Right cardiac atrium (tissue), 5 donors: ENCODE measurements at places on chromosomes 1 and 21. TPM values are rescaled to one million over a fixed set of nuclear protein-coding genes. Genes with fewer than 3 reads are reported as not detected.

GRCh38 chr1:205108464-205108863 lies 13.3 kb downstream of the RBBP5 start:
- DNase-seq, result no peak

DNA sequence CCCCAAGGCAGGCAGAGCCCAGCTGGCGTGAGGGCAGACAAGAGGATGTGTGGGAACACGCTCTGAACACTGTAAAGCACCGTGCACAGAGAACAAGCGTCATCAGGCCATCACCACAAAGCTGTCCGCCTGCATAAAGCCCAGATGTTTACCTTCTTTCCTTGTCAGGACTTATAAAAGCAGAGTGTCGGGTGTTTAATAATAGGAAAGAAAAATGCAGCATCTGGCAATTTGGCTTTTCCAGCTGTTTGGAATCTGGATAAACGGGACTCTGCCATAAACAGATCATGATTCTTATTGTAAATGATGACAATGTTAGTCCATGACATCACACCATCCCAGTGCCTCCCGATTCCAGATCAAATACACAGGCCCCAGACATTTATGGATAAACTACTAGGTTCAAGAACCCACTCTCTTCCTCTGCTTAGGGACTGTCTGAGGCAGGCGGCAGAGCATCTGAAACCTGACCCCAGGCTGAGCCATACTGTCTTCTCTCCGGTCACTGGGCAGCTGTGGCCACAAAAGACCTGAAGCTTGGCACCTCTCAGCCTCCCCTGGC lies 4.2 kb downstream of the GLIS1 start:
- no peak for DNase-seq

DNA sequence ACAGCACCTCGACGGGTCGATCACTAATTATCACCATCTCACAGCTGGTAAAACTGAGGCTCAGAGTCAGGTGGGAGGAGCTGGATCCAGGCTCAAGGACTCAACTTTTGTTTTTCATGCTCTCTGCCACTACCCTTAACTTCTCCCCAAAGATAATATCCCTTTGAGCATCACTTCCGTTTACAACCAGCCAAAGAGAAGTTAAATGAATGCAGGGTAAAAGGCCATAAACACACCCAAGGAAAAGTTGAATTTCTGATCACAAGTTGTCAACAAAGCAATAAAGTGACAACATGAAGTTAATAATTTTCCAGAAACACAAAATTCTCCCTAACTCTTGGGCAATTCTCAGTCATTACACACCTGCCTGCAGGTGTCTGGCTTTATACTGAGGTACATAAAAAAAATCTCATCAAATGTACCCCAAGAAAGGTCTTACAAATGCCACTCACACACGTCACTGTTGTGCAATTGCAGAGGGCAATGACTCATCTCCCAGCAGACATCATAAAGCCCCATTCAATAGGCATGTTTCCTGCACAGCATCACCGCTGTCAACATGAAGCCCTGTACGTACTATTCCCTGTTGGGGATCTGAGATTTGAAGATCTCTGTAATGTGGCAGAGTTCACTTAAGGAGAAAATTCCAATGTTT lies 3.4 kb downstream of the OR2T11 start:
- DNase-seq, result no peak

GRCh38 chr1:201530741-201531531 lies 8.0 kb upstream of the NAV1 start:
- DNase-seq, result peak; percentile 94

DNA sequence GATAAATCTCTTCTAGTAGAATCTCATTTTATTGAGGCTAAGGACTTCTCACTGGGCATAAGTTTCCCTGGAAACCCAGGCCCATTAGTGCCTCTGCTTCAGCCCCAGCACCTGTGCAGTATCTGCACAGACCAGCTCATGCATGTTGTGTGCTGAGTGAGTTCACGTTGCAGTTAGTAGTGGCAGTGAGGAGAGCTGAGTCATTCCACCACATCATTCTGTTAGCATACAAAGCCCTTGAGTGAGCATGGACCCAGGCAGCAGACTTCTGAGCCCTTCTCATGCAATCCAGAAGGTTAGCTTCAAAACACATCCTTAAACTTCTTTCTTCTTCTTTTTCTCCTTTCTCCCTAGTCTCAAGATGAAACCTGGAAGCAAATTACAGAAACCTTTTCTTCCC lies 45.8 kb upstream of the NTPCR start:
- no peak for DNase-seq

DNA sequence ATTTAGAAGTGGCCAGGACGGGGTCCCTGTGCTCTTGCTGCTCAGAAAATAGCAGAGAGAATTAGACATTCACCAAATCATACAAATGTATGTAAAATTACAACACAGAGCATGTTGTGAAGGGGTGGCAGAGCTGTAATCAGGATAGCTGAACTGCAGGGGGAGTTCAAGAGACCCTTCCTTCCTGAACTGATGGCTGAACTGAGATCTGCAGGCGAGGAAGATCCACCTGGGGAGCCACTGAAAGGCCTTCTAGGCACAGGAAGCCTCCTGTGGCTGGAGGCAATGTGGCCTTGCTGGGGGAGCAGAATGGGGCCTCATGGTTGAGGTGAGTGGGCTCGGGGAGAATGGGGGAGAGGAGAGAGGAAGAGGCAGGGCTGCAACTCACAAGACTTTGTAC lies 216.5 kb downstream of the PRDM2 start:
- no peak for DNase-seq

GRCh38 chr1:70767377-70767776 lies 280.2 kb downstream of the PTGER3 start:
- DNase-seq, result no peak

- no peak for DNase-seq
Observed at GRCh38 chr1:13556224-13556764, 27.3 kb upstream of the PDPN start.

DNA sequence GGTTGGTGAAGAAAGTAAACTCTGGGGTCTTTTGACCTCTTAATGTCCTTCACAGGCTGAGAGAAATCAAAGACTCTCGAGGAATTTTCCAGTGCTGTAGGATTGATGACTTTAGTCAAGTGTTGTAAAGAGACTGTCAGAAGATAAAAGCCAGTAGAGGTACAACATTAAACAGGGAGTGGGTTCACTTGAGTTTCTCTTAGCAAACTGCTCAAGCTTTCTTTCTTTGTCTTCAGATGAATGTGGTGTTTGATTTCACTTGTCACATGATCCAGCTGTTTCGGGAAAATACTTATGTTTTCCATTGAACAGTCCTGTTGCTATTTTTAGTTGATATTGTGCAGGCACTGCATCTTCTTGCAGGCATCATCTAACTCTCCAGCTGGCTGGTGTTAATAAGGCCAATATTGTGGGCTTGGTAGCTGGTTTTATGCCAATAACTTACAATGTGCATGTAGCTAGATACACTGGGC lies 45.6 kb downstream of the XCL2 start:
- no peak for DNase-seq

DNA sequence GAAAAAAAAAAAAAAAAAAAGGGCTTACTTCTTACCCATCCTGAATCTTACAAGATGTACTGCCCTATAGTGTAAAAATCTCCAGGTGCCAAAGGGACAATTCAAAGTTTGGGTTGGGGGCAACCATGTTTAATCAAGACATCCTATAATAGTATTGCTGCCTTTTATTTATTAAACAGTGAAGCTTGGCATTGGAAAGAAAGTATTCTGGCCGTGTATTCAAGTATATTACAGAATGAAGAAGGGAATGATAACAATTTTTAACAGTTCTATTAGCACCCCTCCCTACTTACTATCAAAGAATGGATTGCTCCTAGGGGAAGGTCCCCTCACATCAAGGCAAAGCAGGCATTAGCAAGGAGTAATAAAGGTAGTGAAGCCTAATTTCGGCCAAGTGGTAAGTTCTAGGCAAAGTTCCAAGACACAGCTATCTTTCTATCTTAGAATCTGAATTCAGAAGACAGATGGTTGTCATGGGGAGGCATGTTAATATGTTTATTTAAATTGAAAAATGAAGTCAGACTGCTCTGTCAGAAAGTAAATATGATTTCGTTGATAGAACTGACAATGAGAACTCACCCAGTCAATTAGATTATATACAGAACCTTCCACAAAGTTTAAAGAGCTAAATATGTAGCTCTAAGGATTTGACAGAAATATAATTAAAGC lies 24.6 kb downstream of the ST7L start:
- no peak for DNase-seq

GRCh38 chr1:165075725-165076370 lies 280.7 kb downstream of the LMX1A start:
- DNase-seq, result no peak

The EVA1B gene
- total RNA-seq, result 12.8 TPM

The SPRR1A gene
- total RNA-seq, result not detected

The ZNF593OS gene
- total RNA-seq, result not detected
